ENCODE measurements at places on chromosomes 5 and 9.

GRCh38 chr9:123201083-123201482, 67.3 kb downstream of the STRBP start:
- DNase-seq: no peak

DNA sequence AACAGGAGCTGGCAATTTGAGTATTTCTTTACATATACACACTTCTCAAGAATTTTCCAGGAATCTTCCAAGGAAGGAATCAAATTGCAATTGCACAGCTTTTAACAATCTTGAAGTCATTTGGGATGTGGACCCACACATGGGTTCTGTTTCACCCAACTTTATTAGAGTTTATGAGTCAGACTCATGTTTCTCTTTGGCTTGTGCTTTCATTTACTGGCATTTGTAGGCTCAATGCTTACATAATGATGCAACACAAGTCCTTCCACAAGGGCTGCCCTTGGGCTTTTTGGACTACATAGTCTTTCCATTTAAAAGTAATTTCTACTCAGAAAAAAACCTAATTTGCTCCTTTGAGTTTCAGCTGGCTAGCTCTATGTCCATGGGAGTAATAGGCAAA, 4.6 kb upstream of the CDC37L1 start:
- no peak for DNase-seq

- peak; percentile 33 for DNase-seq
Measured at GRCh38 chr5:180830253-180831138, 27.9 kb upstream of the MGAT1 start.

- no peak for DNase-seq
Measured at GRCh38 chr5:33324667-33325307, 116.0 kb upstream of the TARS1 start.

- DNase-seq: no peak
Measured at GRCh38 chr5:109705596-109705995, 15.9 kb downstream of the MAN2A1 start.

DNA sequence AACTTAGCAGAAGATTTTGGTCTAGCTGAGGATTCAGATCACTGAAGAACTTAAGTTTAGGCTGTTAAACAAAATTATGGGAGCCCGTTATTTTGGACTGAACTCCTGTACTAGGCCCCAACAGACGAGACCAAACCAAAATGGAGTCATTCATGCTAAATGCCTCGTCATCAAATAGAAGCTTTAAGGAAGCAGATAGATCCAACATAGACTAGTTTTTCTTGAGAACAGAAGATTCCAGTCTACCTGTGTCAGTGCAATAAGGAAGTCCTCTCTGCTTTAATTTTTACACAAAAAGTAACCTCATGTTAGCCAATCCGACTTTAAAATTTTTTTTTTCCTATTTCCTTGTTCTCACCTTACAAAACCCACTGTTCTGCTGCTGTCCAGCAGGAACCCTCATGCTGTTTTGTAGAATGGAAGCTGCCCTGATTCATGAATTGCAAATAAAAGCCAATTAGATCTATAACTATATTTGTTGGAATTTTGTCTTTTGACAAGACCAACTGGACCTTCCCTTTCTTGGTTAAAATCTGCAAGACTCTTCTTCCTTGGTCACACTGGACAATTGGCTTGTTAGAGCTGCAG, 29.0 kb upstream of the GOLM1 start:
- DNase-seq: no peak

DNA sequence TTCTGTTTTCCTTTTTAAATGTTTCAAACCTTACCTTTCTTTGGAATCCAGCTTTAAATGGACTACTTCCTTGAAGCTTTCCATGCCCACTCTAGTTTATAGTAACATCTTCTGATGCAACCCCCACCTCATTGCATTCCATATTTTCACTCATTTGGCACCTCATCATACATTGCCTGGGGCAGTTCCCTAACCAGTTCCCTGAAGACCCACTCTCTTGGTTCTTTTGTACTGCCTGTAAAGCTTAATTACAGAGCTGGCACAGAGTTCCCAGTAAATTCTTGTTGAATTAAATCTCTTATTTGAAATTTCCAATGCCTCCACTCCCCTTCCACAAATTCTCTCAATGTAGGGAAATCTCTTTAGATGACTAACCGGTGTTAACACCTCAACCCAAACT, 257.2 kb downstream of the ARRDC3 start:
- no peak for DNase-seq

DNA sequence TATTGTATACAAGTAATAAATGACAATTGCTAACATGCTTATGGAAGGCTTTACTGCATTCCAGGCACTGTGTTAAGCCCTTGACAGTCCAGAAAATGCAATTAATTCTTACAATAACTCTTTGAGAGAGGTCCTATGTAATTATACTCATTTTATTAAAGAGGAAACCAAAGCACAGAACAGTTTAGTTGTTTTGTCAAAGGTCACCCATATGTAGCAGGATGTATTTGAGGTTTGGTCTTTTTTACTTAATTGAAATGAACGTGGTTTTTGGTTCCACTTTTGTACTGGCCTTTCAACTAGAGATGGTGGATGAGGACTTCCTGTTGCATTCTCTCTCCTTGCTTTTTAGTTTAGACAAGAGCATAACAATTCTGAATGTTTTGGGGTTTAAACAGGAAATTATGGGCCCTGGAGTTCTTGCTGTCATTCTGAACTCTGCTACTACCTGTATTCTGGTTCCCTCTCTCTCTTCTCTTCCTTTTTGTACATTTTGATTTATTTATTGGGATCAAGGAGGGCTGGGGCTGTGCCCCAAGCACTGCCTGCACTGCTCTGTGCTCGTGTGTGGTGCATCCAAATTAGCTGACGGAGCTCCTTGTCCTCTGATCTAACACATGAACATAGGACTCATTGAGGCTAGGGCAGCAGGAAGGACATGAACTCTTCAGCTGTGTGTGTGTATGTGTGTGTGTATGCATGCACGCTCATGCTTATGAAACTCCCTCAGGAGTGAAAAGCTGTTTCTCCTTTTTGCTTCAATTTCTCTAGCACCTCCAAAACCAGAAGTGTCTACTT, 47.4 kb downstream of the SLC28A3 start:
- DNase-seq: no peak

DNA sequence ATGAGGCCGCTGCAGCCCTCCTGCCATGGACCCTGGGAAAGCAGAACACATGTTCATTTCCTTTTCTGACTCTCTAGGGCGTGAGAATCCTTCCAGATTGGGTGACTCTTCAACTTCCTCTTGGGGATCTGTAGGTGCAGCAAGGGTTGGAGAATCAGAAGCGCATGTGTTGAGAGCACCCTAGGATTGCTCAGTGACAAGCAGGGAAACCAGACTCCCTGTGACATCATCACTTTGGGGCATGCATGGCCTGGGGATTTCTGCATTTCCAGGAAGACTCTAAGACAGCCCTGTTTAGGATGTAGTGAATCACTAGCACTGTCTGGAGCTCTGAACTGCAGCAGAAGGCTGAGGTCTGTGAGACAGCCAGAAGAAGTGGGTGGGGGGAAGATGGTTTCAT, 15.1 kb upstream of the LCP2 start:
- no peak for DNase-seq

DNA sequence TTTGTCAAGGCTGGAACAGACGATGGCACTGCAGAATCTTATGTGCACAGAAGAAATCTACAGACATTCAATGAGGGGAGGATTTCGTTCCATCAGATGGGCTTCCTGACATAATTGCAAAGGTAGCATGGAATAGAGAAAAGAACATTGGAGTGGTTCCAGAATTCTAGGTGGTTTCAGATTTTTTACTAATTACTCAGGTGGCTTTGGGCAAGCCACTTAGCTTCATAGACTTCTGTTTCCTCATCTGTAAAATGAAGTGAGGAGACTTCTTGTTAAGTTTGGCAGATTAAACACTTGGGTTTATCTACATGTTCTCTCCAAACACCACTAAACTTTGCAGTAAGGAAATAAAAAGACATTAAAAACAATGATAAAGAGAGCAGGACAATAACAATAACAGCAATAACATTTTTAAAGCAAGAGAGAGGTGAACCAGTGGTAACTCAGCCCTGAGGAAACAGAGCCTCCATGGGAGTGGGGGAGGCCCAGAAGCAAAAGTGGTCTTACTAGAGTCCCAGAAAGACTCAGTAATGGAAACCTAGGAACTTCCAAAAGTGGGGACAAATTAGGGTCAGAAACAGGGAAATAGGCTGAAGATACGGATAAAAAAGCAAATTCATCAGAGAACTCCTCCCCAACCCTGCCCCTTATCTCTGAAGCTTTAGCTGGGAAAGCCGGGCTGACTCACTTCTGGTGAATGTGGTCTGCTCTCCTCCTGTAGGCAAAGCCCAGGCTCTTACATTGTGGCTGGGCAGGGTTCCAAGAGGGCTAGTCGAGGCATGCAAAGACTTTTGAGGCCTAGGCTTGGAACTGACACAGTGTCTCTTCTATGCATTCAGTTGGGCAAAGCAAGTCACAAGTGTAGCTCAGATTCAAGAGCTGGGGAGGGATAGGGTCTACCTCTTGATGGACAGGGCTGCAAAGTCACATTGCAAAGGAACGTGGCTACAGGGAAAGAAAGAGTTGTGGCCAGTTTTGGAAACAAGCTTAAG, 11.8 kb upstream of the ACTBL2 start:
- DNase-seq: no peak

DNA sequence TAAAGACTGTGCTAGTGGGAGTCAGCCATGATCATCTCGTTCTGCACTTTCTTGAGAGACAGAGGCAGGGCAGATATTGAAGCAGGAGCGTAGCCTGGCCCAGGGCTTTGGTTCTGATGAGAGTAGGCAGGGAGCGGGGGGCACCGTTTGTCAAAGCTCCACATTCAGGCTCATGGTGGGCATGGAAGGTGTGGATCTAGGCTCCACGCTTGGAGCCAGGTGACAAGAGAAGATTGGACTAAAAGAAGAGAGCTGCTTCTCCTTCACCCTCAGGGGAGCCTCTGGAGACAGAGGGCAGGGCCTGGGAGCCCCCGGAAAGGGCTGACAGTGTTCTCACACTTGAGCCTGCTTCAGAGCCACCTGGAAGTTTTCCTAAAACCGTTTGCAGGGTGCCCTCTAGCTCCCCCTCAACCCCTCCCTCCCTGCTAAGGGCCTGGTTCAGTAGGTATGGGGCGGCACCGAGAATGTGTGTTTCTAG, 24.7 kb upstream of the FCN2 start:
- no peak for DNase-seq

- no peak for DNase-seq
Measured at GRCh38 chr9:16247188-16247875, 623.1 kb downstream of the BNC2 start.

DNA sequence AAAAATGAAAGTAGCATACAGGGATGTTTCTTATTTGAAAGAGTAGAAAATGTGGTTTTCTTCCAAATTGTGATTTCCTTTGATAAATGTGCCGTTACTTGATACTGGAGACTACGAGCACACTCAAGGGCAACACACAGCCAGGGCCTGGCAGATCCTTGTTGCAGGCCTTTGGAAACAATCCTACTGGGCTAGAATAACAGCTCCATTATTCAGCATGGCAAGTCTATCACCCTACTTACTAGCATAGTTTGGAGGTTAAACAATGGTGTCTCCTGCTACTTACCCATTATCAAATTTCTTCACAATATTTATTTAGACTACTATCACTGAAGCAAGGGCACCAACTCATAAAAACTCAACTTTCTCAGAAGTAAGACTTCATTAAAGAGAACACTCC, 140.8 kb upstream of the ZNF608 start:
- no peak for DNase-seq

Data from NCI-H1092 treated with DMSO at 0.1 percent for 48 hours (cell line).